ENCODE measurements at places on chromosomes 1 and 21. TPM values are rescaled to one million over a fixed set of nuclear protein-coding genes. Genes with fewer than 3 reads are reported as not detected.

DCDC2B gene
- 0.22 TPM for total RNA-seq

CRB1 gene
- 0.55 TPM for total RNA-seq

FAM72A gene
- total RNA-seq, result 1.1 TPM

GPR3 gene
- not detected for total RNA-seq

MPL gene
- total RNA-seq, result not detected

NBPF4 gene
- total RNA-seq, result not detected

NEXN gene
- 0.33 TPM for total RNA-seq

CFHR3 gene
- total RNA-seq, result not detected

ADAR gene
- 251 TPM for total RNA-seq

IL19 gene
- total RNA-seq, result not detected

SIK1 gene
- total RNA-seq, result 5.5 TPM

MR1 gene
- total RNA-seq, result 28.8 TPM

NPHS2 gene
- not detected for total RNA-seq

FRRS1 gene
- 0.55 TPM for total RNA-seq

TMEM54 gene
- total RNA-seq, result not detected

SMG5 gene
- total RNA-seq, result 68.9 TPM

CNTN2 gene
- total RNA-seq, result not detected

LCE3E gene
- total RNA-seq, result not detected

FAAH gene
- total RNA-seq, result 10.2 TPM

KCNH1 gene
- total RNA-seq, result not detected

KPRP gene
- total RNA-seq, result not detected

FALEC gene
- total RNA-seq, result not detected

WDR64 gene
- 0.69 TPM for total RNA-seq

PTGFR gene
- total RNA-seq, result not detected

RUNX3 gene
- total RNA-seq, result 87.1 TPM

FCRL6 gene
- total RNA-seq, result 2.1 TPM

ABCA4 gene
- not detected for total RNA-seq

DNAJC28 gene
- 1.6 TPM for total RNA-seq

C1orf174 gene
- 27.7 TPM for total RNA-seq

CRYZ gene
- 19.1 TPM for total RNA-seq

OPTC gene
- not detected for total RNA-seq

CHI3L1 gene
- total RNA-seq, result not detected

CRNN gene
- not detected for total RNA-seq

CDC42BPA gene
- total RNA-seq, result 1.5 TPM

S1PR1 gene
- 286 TPM for total RNA-seq

BGLAP gene
- 6.5 TPM for total RNA-seq

F3 gene
- not detected for total RNA-seq

Data from naive thymus-derived CD8-positive, alpha-beta T cell (primary cell).